HEK293T (cell line): ENCODE measurements at places on chromosomes 13 and 19.

GRCh38 chr13:37777676-37778075, 91.9 kb downstream of the TRPC4 start:
- no peak for DNase-seq

- DNase-seq = peak; percentile 76
These were observed 5.0 kb downstream of the MVB12A start for GRCh38 chr19:17424743-17425365.

GRCh38 chr19:10983026-10983425, 22.2 kb downstream of the SMARCA4 start:
- no peak for DNase-seq

GRCh38 chr13:50511877-50512341, 331.6 kb downstream of the DLEU7 start:
- DNase-seq = no peak

GRCh38 chr13:72808917-72809500, 27.1 kb downstream of the PIBF1 start:
- DNase-seq = peak; percentile 31

GRCh38 chr13:27954406-27954851, 14.7 kb downstream of the CDX2 start:
- DNase-seq = no peak

GRCh38 chr19:11633223-11633622, 35.9 kb downstream of the ZNF627 start:
- no peak for DNase-seq

DNA sequence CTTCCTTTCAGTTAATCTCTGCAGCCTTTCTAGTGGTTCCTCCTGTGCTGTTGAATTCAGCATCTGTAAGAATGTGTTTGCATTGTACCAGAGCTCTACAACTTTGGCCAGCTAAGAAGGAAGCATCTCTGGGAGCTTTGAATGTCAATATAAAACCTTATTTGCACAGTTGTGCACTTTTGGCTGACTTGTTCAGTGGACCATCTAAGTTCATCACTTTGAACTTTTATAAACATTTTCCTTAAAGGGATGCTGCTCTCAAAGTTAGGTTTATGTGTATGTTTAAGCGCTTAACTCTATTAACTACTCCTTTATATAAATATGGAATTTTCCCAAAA, 15.6 kb downstream of the POLR1D start:
- DNase-seq = no peak

GRCh38 chr19:52527956-52528351, 486 bp downstream of the ZNF808 start:
- DNase-seq = no peak

GRCh38 chr19:8449830-8450229, 5.1 kb downstream of the HNRNPM start:
- DNase-seq = no peak

DNA sequence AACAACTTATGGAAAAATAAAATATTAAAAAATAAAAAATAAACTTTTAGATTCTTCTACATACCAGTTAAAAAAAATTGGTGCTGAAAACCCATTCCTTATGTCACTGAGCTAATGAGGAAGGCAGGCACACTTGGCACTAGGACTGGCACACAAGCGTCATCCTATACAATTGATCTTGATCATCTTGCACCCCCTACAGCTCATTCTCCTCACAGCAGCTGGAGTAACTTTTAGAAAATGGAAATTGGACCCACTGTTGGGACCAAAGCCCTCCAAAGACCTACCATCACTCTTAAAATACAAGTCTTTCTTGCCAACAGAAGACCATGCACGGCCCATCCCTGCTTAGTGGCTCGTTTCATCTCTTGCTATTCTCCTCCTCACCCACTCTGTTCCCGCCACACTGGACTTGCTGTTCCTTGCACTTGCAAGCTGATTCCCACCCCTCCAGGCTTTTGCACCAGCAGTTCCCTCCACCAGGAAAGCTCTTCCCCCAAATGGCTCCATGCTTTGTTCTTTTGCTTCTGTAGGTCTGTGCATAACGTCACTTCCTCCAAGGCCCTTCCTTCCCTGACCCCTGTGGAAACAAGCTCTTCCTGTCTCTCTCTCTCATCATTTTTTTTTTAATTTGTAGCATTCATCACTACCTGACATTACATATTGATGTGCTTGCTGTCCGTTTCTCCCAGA, 11.6 kb downstream of the CTU1 start:
- DNase-seq = no peak

DNA sequence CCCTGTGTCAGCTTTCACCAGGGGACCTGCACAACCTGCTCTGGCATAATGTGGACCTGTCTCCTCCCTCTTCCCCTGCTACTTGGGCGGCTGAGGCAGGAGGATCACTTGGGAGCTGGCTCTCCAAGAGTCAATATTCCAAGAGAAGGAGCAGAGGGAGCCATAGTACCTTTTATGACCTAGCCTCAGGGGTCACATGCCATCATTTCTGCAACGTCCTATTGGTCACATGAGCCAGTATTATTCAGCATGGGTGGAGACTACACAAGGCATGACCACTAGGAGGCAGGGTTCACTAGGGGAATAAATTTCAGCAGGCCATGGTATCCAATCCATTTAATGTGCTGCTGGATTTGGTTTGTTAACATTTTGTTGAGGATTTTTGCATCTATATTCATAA, 12.0 kb upstream of the SHFL start:
- DNase-seq = peak; percentile 42

GRCh38 chr19:679418-680286, 3.5 kb downstream of the FSTL3 start:
- DNase-seq = no peak

DNA sequence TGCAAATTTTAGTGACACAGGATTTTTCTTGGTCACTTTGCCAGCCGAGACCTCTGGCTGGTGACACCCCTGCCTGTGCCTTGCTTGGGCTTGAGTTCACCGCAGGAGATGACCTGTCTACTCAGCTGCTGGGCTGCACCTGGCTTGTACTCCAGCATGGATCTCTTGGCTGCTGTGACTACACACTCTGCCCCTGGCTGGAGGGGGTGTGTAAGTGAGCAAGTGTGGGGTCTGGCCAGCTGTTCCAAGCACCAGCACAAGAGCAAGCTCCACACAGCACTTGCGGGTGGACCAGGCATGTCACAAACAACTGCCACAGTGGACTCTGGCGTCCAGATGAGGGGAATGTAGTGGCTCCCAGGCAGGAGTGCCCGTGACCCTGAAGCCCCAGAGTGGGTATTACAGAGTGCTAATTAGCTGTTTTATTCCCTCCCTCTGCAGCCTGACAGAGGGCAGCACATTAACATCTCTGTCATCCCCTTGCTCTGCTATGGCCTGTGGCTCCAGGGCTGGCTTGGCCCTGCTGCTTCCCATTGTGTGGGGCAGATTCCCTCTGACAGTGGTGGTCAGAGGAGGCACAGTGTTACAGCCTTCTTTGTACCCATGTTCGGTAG, 1387.2 kb downstream of the OLFM4 start:
- DNase-seq = no peak

DNA sequence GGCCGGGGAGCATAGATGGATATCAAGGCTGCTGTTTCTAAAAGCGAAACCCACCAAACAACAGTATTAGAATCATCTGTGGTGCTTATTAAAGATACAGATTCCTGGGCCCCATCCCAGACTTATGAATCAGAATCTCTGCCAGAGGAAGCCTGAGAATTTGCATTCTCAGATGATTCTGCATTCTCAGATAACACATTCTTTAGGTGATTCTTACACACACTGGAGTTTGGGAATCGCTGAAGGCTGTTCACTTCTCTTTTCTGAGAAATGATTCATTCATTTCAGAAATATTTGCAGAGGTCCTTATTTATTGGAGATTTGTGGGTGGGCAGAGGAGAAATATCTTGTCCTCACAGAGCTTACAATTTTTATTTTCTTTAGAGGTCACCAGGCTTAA, 24.4 kb downstream of the ALOX5AP start:
- DNase-seq = no peak

- no peak for DNase-seq
These were observed 19.3 kb downstream of the GADD45B start for GRCh38 chr19:2495130-2495641.

GRCh38 chr13:98144027-98144741, 1.3 kb downstream of the FARP1 start:
- no peak for DNase-seq

GRCh38 chr13:28574617-28575142, 79.8 kb upstream of the FLT1 start:
- no peak for DNase-seq

- no peak for DNase-seq
These were observed 1.5 kb upstream of the RAB3A start for GRCh38 chr19:18205200-18205892.

DNA sequence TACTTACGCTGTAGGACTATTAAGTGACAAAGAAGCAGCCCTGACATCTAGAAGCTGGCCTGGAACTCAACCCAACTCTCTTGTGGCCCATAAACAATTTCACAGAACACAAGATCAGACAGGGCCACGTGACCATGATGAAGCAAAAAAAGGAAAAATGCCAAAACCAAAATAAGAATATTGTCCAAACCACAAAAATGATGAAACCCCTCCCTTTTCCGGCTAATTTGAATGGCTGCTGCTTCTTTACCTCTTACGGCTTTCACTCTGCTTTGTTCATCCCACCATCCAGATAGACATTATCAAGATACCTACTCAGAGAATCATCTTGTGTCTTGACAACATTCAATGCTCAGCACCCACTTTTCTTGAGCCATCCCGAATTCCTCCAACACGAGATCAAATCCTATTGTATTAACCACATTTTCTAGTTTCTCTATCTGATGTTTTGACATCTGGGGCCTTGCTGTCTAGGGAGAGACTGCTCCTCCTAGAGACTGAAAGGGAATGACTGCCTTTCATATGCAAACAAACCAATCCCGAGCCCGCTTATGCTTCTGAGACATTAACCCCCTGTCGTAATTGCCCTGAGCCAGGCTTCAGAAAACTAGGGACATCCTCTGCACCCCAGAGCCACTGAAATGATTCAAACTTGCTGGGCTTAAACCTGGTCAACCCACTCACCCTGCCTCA, 186.3 kb downstream of the TDRD3 start:
- no peak for DNase-seq

DNA sequence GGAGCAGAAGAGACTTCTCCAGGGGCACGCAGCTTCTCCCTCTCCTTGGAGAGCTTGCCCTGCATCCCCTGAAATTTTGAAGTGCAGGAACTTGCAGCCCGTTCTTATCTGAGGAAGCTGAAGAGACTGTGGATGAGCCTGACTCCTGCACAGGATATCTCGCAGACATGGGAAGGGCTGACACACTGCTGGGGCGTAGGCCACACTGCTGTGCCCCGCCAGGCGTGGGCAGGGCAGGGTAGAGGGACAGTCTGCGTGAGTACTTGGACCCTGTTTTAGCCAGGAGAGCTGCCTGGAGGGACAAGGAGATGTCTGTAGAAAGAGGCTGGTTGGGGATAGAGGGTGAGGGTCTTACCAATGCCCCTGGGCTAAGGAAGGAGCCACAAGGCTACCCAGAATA, 353.7 kb upstream of the NBEA start:
- DNase-seq = no peak

- no peak for DNase-seq
These were observed 159.5 kb upstream of the SOX1 start for GRCh38 chr13:111907341-111907880.

DNA sequence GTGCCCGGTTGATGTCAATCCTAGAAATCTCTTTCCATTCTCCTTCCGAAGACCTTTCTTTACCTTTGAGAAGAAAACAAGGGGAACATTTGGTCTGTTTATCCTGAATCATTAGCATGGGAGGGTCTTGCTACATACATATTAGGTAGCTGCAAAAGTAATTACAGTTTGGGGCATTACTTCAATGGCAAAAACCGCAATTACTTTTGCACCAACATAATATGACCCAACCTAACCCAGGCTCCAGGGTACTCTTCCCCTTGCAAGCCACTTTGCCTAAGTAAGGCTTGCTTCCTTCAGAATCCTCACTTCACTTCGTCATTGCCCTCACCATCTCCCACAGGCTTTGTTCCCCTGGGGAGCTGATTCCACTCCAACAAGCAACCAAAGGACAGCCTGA, 662.7 kb downstream of the DIAPH3 start:
- DNase-seq = no peak

DNA sequence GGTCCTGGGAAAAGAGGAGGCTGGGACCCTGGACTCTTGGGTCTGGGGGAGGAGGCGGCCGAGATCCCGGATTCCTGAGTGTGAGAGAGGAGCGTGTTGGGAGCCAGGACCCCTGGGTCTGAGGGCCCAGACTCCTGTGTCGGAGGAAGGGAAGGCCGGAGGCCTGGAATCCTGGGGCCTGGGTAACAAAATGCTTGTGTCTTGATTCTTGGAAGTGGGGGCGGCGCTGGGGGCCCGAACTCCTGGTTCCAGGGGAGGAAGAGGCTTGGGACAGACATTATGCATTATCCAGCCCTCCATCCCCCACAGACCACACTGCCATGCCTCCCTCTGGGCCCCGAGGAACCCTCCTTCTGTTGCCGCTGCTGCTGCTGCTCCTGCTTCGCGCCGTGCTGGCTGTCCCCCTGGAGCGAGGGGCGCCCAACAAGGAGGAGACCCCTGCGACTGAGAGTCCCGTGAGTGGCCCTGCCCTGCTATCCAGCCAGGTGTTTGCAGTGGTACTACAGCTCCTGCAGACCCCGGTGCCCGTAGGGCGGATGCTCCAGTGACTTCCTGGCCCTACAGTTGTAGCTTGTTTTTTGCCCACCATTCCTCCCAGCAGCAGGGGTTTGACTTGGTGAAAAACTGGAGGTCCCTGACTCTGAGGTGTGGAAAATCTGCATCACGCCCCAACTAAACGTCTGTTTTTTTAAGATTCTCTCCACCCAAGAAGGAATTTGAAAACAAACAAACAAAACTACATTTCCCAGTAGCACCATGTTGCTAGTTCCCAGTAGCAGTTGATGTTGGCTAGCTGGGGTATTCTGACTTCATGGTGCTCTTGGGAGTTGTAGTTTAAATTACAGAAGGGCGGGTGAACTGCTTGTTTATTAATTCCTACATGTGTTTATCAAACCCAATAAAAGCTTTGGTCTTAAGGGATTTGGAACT, 630 bp downstream of the NUCB1 start:
- DNase-seq = peak; percentile 44
